ENCODE measurements at places on chromosomes 16 and 17. TPM values are rescaled to one million over a fixed set of nuclear protein-coding genes. Genes with fewer than 3 reads are reported as not detected.

SYT17 gene
- 16.6 TPM for total RNA-seq

PDE6G gene
- not detected for total RNA-seq

PRSS8 gene
- total RNA-seq: 138 TPM

GPR139 gene
- not detected for total RNA-seq

GSG1L gene
- not detected for total RNA-seq

HBA2 gene
- not detected for total RNA-seq

KRT10 gene
- 171 TPM for total RNA-seq

IL17C gene
- not detected for total RNA-seq

CSH1 gene
- not detected for total RNA-seq

CD300LB gene
- not detected for total RNA-seq

SLC47A2 gene
- not detected for total RNA-seq

CTRB1 gene
- not detected for total RNA-seq

KRT20 gene
- 1.7 TPM for total RNA-seq

MEIOB gene
- total RNA-seq: not detected

CARHSP1 gene
- total RNA-seq: 104 TPM

CNTNAP4 gene
- not detected for total RNA-seq

ABCC11 gene
- total RNA-seq: 0.56 TPM

TEX14 gene
- 0.07 TPM for total RNA-seq

HSD3B7 gene
- 25.3 TPM for total RNA-seq

PERCC1 gene
- not detected for total RNA-seq

MMP15 gene
- total RNA-seq: 81.4 TPM

PMP22 gene
- 1.7 TPM for total RNA-seq

COX11 gene
- 48.8 TPM for total RNA-seq

CTRL gene
- total RNA-seq: 2.6 TPM

CCL1 gene
- not detected for total RNA-seq

ITGB3 gene
- not detected for total RNA-seq

C1QTNF1 gene
- total RNA-seq: 3.1 TPM

RNF40 gene
- total RNA-seq: 130 TPM

KRT32 gene
- not detected for total RNA-seq

TBC1D3 gene
- not detected for total RNA-seq

KRTAP3-2 gene
- not detected for total RNA-seq

G6PC1 gene
- not detected for total RNA-seq

PCGF2 gene
- total RNA-seq: 205 TPM

MAP2K6 gene
- total RNA-seq: 8.3 TPM

CCDC92B gene
- total RNA-seq: 0.15 TPM

GALK1 gene
- 20.5 TPM for total RNA-seq

SPATA22 gene
- total RNA-seq: not detected

BRIP1 gene
- 12.3 TPM for total RNA-seq

GINS2 gene
- 25.2 TPM for total RNA-seq

NOS2 gene
- total RNA-seq: not detected

SLC35G6 gene
- not detected for total RNA-seq

NGFR gene
- total RNA-seq: 0.66 TPM

FXR2 gene
- 30.3 TPM for total RNA-seq

Data from Calu3 (cell line).